Lung microvascular endothelial cell (primary cell): ENCODE measurements at places on chromosomes 4 and X.

- no peak for DNase-seq
Observed at GRCh38 chrX:129144172-129145038, 378.9 kb downstream of the SMARCA1 start.

GRCh38 chr4:99300934-99301333 is 10.1 kb upstream of the ADH1A start:
- DNase-seq = peak; percentile 48

GRCh38 chr4:23654791-23655190 is 235.1 kb downstream of the PPARGC1A start:
- DNase-seq = no peak

DNA sequence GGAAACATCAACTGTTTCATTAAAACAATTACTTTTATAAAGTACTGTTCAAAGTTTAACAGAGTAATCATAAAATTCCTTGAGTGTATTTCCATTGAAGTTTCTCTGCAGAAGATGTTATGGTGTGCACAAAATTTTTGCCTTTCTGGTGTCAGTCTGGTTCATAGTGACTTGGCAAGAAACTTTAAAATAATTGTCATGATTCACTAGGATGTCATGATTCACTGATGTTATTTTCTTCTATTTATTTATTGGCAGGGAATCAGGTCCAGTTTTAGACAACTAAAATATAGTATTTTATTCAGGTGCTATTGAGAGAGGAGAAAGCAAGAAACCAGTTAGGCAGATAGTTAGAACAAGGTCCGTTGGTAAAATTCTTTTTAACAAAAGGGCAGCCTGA is 3.8 kb downstream of the UGT2A1 start:
- no peak for DNase-seq

DNA sequence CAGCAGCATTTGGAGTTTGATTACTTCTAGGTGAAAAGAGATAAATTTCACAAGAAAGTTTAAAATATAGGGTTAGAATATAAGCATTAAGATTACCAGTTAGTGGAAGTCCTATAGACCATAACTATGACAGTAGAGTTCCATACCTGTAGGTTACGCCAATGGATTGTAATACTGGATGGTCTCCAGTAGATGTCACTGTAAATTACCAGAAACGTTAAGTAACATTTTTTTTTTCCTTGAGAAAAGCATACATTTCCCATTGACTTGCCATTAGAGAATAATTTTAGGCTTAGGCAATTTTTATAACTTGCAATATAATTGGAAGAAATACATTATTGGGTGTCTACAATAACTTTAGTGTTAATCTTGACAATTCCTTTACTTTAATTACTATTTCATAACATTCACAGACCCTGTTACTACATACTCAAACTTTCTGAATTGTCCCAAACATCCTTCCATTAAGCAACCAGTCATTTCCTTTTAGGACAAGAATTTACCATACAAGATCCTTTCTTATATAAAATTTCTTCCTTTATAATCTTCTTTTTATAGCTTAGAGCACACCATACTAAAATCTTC is 304.1 kb upstream of the TECRL start:
- DNase-seq = peak; percentile 33

- no peak for DNase-seq
Observed at GRCh38 chrX:108322234-108322633, 116.0 kb downstream of the COL4A6 start.

DNA sequence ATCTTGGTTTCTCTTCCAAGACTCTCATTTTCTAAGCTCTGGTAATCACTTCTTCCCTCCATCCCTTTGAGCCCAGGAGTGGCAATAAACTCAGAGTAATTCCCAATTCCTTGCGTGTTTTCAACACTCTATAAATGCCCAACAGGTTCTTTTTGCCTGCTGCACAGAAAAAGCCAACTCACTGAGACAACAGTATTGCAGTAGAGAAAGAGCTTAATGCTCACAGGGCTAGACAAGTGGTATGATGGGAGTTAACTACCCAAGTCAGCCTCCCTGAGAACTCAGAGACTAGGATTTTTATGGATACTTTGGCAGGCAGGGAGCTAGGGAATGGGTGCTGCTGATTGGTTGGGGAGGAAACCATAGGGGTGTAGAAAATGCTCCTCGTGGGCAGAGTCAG is 103.4 kb downstream of the MTNR1A start:
- DNase-seq = no peak

- no peak for DNase-seq
Observed at GRCh38 chrX:130772105-130772775, 130.8 kb downstream of the ENOX2 start.

DNA sequence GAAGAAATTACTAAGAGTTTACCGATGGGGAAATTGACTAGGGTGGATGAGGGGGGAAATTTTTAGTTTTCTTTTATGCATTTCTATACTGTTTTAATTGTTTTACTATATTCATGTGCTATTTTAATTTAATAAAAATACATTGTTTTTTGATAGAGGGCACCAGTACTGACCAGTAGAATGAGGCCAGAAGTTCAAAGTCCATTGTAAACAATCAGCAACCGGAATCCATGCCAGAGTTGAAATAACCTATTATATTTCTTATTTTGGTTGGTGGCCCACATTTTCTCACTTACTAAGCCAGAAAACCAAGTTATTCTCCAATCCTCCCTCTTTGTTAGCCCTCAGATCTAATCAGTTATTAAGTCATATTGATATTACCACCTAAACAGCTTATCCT is 595.9 kb downstream of the SMARCA1 start:
- no peak for DNase-seq

DNA sequence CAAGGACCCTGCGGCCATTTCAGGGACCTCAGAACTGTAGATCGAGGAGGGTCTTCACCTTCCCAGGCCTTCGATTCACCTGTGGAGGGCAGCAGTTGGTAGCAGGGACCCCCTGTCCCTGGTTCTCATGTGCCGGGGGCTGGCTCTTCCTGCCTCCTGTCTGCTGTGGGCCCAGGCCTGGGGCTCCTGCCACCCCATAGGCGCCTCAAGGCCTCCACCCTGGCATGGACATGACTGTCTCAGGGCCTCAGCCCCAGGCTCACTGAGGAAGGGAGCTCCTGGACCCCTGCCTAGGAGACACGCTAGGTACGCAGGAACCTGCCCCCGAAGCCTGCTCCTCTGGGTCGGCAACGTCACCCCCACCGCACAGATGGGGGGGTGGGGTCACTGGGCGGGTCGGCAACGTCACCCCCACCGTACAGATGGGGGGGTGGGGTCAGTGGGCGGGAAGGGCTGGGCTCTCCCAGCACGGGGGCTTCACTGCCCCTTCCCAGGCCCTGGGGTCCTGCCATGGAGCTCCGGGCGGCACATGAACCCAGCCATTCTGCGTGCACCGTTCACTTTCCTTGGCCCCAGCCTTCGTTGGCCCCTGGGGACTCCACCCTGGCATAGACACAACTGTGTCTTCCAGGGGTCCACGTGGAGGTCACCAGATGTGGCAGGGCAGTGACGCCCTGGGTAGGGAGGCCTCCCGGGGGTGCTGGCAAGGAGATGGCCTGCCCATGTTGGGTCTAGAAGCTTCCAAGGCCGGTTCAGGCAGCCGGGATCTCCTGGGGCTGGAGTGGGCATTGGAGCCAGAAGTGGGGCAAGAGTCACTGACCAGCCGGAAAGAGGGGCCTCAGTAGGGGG is 3.5 kb upstream of the HGFAC start:
- DNase-seq = no peak

DNA sequence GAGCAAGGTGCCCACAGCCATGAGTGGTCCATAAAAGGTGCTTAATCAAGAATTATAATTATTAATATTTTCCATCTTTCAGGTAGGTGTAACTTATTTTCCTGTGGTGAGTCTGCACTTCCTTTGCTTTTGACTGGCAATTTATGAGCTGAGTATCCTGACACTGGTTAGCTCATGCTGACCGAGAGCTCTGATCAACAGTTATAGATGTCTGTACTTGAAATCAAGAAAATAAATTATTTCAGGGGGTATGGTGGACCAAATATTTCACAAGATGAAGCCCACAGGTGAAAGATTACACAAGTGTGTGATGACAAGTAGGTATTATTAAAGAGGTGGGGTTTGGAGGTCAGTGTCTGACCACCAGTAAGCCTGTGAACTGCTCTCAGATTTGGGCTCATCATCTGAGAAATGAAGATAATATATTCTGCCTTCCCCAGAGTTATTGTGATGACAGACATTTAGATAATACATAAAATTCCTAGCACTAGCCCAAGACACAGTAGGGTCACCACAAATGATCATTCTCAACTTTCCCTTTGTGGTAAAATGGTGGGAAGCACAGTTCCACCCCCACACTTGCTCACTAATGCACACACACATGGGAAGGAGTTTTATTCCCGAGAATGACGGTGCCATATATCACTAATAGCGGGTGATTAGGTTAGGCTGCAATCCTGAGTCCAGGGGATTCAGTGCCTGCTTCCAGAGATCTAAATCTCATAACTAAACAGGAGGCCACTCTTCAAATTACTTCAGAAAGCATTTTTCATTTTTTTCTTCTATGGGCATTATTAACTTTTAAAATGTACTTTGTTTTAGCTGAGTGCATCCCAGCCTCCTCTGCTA is 34.0 kb upstream of the PACRGL start:
- no peak for DNase-seq

- DNase-seq = no peak
Observed at GRCh38 chrX:74049126-74049525, 254.9 kb upstream of the ZCCHC13 start.

GRCh38 chr4:54585321-54586000 is 72.3 kb upstream of the KIT start:
- no peak for DNase-seq

- DNase-seq = no peak
Observed at GRCh38 chrX:104391906-104392305, 137.2 kb upstream of the ESX1 start.

DNA sequence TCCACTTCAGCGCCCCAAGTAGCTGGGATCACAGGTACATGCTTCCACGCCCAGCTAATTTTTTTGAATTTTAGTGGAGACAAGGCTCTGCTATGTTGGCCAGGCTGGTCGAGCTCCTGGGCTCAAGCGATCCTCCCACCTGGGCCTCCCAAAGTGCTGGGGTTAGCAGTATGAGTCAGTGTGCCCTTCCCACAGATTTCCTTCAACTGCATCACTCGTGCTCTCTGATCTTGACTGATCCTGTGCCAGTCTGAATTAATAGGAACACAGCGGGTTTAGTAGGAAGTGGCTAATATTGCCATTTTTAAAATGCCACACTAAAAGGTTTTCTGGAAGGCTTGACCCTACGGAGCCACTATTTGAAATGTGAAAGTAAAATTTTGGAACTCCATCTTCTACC is 4.3 kb upstream of the SHROOM2 start:
- DNase-seq = no peak

DNA sequence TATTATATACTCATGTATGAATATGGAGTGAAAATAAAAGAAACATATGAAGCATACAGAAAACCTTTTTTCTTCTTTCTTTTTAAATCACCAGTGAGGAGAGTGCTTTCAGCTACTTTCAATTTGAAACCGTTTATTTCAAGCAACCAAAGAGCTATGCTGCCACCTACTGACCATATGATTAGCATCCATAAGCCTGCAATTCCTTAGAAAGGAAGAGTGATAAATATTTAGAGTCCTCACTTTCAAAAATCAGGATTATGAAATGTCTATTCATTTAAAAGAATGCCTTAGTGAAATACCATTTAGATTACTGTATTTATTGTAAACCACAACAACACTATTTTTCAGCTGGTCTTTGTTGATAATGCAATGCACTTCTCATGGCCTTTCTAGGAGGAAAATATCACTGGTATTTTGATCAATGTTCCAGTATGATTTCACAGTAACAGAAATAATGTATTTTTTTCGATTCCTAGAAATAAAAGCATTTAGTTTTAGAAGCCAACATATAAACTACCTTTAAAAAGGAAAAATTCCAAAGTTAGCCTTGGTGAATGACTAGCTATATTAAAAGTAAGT is 667.6 kb downstream of the PCDH18 start:
- DNase-seq = peak; percentile 61

DNA sequence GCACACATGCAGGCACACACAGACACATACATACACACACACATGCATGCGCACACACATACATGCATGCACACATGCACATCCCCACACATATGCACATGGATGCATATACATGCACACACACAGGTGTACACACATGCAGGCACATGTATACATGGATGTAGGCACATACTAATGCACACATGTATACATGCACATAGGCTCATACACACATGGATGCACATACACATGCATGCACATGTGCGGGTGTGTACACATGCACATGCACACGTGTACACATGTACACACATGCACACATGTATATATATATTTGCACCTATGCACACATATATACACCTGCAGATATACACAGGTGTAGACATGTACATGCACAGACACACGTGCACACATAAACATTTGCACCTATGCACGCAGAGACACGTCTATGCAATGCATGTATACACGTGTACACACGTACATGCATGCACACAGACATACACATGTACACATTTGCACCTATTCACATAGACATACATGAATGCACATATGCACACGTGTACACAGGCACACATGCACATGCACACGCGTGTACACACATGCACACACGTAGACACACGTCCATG is 4.0 kb downstream of the PLCXD1 start:
- no peak for DNase-seq

- no peak for DNase-seq
Observed at GRCh38 chr4:156642161-156642560, 329.4 kb downstream of the PDGFC start.

GRCh38 chr4:151043803-151044515 is 28.9 kb upstream of the LRBA start:
- DNase-seq = no peak
